SK-N-MC (cell line): ENCODE measurements at places on chromosomes 7 and 10.

DNA sequence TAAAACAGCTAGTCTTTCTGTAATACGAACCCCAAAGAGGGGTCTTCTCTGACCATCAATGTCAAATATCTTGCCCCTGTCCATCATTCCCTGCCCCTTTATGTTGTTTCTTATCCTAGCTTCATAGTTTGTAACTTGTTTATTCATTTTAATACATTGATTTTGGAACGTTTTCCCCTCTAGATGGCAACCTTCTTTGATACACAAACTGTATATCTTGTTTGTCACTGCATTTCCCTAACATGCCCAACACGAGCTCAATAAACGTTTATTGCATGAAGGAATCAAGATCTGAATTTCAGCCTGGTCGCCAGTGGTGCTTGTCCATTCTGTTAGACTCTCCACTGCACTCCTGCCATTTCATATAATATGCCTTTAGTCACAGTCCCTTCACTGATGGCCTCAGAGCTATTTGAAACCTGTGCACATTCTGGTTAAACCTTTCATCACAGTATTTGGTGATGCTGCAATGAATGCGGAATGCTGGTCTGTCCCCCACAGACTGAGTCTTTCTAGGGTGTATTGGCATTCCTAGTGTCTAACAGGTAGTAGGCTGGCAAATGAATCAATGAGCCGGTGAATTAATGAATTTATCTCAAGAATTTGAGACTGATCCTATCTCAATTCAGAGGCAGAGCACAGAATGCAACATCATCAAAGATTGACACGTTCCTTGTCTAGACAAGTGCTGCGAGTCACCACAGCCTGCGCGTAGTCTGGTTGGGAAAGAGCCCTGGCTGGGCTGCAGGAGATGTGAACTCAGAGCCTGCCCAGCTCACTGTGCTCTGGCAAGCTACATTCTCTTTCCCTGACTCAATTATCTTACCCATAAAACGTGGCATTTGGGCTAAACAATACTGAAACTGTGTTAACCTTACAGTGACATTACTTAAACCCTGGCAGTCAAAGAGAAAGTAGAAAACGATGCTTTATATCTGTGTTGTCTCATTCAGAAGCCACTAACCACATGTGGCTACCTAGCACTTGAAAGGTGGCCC lies 55.2 kb upstream of the FRMD4A start:
- DNase-seq, result no peak

GRCh38 chr10:120530699-120531098 lies 73.7 kb downstream of the PLPP4 start:
- DNase-seq, result no peak

- peak; percentile 5 for DNase-seq
Measured at GRCh38 chr10:72834183-72834825, 59.2 kb upstream of the OIT3 start.

DNA sequence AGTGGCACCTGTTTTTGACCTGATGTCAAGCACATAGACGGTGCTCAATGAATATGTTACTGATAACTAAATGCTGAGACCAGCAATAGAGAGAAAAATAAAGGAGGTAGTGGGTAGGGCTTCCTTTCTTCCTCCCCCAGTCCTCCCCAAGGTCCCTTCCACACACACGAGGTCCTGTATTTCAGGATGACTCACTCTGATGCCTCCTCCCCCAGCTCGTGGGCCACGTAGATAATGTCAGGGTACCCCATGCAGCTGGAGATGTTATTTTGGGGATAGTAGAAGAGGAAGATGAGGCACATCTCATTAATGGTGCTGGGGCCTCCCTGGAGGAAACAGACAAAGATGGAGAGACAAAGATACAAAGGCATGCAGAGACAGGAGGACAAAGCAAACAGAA lies 17.3 kb downstream of the PRSS58 start:
- no peak for DNase-seq

GRCh38 chr7:29156907-29157452 lies 10.6 kb upstream of the CPVL start:
- no peak for DNase-seq

- DNase-seq, result no peak
Measured at GRCh38 chr10:89389254-89389653, 3.2 kb upstream of the IFIT1 start.

GRCh38 chr10:80664071-80664680 lies 126.5 kb downstream of the SH2D4B start:
- DNase-seq, result peak; percentile 28

GRCh38 chr7:100093054-100093453 lies 4.3 kb downstream of the COPS6 start:
- DNase-seq, result no peak

DNA sequence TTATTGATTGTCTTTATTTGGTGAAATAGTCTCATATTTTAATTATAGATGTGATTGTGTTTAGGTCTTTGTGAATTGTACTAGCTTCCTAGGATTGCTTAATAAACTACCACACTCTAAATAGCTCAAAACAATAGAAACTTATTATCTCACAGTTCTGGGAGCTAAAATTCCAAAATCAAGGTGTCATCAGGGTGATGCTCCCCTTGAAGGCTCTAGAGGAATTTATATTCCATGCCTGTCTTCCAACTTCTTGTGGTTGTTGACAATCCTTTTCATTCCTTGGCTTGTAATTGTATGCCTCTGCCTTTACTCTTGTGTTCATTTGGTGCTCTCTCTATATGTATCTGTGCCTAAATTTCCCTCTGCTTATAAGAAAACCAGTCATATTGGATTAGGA lies 155.3 kb upstream of the AKR1E2 start:
- no peak for DNase-seq
